HFFc6 (cell line): ENCODE measurements at places on chromosomes 1 and 21.

- DNase-seq, result no peak
These were observed 47.6 kb downstream of the LPAR3 start for GRCh38 chr1:84845357-84845756.

DNA sequence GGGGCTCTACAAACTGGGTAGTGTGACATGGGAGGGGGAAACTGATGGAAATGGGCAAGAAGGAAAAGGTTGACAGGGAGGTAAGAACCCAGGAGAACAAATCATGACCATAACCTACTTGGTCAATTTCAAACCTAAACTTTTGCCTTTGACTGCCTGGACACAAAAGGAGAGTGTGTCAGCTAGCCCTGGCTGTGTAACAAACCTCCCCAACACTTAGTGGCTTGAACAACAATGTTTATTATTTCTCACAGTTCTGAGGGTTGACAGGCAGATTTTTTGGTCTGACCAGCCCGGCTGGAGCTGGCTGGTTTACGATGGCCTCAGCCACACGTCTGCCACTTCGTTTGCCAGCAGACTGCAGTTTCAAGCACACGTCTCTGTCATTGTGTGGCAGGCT, 92.5 kb downstream of the WDR4 start:
- no peak for DNase-seq

DNA sequence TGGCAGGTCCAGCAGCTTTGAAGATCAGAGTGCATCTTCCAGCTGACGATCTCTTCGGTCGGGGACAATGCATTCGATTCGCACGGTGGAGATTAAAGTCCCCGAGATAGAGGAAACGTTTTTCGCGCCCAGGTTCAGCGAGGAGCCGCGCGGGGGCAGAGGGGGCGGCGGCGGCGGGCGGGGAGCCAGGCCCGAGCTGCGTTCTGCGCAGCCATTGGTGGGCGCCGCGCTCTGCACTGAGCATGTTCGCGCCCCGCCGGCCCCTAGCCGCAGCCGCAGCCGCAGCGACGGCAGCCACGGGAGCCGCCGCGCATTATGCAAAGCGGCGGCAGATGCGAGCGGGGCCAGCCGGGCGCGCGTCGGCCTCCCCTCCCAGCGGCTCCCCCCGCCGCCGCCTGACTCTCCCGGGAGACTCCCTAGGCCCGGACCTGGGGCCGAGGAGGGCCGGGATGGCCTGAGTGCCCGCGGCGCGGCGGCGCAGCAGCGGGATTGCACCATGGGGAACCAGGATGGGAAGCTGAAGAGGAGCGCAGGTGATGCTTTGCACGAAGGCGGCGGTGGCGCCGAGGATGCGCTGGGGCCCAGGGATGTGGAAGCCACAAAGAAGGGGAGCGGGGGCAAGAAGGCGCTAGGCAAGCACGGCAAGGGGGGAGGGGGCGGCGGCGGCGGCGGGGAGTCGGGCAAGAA, at the start of gene FMN2:
Gene FMN2, plus strand, starts transcription at position 270 of the 687 bp plus-strand sequence. Its CDS starts 227 bp downstream, at position 497.
- DNase-seq, result peak; percentile 55

DNA sequence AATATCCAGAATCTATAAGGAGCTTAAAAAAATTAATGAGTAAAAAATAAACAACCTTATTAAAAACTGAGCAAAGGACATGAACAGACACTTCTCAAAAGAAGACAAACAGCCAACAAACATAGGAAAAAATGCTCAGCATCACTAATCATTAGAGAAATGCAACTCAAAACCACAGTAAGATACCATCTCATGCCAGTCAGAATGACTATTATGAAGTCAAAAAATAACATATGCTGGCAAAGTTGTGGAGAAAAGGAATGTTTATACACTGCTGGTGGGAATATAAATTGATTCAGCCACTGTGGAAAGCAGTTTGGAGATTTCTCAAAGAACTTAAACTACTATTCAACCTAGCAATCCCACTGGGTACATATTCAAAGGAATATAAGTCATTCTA, 25.3 kb downstream of the PIGK start:
- DNase-seq, result peak; percentile 21

DNA sequence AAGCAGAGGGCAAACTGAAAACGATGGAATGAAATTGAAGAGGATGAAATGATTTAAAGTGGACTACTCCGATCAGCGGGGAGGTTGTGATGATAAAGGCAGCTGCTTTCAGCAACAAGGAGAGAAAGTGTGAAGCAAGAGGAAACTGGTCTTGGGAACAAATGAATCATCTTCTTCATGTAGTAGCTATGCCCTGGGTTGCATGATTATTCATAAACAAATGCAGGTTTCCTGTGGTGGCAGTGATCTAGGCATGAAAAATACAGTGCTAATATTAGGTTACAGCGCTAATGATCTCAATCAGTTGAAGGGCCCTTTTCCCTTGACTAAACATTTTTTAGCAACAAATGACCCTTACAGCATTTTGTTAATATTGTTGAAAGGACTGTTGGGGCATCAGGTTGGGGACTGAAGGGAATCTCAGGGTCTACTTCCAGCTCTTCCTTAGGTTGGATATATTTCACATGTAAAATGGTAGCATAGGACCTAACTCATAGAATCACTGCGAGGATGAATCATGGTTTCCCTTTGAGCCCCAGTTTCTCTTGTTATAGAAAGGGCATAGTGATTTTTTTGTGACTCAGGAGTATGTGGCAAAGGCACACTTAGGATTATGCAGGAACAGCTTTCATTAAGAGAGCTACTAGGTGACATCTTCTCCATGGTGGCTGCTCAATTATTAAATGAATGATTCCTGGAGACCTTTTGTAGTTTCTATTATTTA, 1.9 kb upstream of the ZFYVE9 start:
- DNase-seq, result peak; percentile 83

DNA sequence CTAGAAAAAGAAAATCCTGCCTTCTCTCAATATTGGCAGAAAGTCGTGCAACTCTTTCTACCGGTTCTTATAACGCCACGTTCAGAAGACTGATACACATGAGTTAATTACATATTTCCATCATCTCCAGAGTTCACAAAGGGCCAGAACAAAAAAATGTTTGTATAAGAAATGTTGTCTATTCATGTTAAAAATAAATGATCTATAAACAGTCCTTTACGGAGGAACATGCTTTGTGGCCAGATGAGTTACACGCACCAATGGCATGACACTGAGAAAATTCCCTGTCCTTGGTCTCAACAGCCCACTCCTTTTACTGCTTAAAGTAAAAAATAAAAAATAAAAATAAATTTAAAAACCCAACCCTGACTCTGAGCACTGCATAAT, 29.5 kb downstream of the C2CD2 start:
- no peak for DNase-seq

GRCh38 chr1:67239738-67240137, 67.9 kb upstream of the IL12RB2 start:
- DNase-seq, result no peak
